SJSA1 (cell line): ENCODE measurements at places on chromosomes 5 and 9. TPM values are rescaled to one million over a fixed set of nuclear protein-coding genes. Genes with fewer than 3 reads are reported as not detected.

The MYMK gene
- total RNA-seq, result not detected in 2 replicates

The SLC25A48 gene
- not detected in 2 replicates for total RNA-seq

The TNFSF8 gene
- not detected in 2 replicates for total RNA-seq

The FSTL4 gene
- 2.1 and 3.6 TPM in 2 replicates for total RNA-seq

DNA sequence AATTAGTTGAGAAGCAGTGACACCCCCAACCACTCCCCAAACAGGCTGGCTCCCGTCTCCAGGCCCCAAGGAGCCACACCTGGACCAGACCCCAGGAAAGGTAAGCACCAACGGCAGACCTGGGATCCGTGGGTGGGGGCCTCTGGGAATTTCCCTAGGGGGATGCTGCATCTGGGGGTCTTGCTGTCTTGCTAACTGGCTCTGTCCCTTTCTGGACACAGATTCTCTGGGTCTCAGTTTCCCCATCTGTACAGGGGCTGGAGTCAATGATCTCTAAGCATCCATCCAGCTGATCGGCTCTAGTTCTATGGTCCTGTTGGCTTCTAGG lies 27.9 kb upstream of the IL17B start:
- no peak for DNase-seq

GRCh38 chr5:849651-850301 lies 1.0 kb downstream of the ZDHHC11 start:
- DNase-seq, result no peak
